Fibroblast of mammary gland (primary cell): ENCODE measurements at places on chromosomes 1 and 21.

DNA sequence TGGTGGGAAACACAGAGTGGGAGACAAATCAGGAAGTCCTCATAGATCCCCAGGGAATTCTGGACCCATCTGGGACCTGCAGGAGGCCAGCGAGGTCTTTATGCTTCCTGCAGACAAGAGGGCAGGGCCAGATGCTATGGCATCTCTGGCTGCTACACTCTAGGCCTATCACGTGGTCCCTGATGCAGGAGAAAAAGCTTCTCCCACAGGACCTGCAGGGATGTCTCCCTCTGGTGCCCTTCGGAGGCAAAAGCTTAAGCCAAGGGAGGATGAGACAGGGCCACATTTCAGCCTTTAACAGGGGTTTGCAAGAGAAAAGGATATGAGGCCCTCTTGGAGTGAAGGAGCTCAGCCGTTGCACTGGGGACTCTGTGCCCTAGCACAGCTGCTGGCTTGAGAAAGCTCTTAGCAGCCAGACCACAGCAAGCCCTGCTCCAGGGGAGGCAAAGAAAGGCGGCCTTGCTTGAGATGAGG is 243.0 kb downstream of the C1orf94 start:
- no peak for DNase-seq

- DNase-seq = no peak
These were observed 52.0 kb downstream of the ECE1 start for GRCh38 chr1:21238141-21238800.

DNA sequence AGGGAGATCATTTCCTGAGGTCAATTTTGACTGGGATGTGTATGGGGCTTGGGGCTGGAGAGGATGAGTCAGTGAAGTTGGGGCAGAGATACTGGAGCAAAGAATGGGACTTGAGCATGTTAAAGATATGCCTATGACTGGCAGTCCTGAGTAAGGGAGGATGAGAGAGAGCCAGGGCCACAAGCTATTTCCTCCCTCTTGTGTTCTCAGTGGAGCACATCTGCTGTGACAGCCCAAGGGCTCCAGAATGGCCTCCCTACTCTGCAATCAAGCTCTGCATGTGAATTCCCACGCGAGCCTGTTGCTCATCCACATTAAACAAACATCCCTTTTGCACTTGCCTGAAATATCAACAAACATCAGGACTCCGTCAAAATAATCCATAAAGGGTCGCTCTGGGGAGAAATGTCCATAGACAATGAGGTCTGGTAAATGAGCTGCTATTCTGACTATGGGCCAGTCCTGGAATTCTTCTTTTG is 9.2 kb downstream of the ADCY10 start:
- DNase-seq = peak; percentile 59

DNA sequence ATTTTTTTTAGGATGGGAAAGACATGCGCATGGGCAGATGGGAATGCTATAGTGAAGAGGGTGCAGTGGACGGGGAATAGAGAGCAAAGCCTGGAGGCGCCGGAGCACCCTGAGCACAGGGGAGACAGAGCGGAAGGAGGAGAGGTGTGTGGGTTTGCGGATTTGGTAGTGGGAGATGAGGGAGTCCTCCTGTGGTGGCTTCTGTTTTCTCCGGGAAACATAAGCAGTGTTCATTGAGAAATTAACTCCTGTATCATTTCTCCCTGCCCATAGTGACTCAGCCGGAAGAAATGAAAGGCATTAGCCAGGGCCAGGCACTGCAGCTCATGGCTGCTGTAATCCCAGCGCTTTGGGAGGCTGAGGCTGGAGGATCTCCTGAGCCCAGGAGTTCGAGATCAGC is 4.7 kb upstream of the PTPRF start:
- peak; percentile 65 for DNase-seq

DNA sequence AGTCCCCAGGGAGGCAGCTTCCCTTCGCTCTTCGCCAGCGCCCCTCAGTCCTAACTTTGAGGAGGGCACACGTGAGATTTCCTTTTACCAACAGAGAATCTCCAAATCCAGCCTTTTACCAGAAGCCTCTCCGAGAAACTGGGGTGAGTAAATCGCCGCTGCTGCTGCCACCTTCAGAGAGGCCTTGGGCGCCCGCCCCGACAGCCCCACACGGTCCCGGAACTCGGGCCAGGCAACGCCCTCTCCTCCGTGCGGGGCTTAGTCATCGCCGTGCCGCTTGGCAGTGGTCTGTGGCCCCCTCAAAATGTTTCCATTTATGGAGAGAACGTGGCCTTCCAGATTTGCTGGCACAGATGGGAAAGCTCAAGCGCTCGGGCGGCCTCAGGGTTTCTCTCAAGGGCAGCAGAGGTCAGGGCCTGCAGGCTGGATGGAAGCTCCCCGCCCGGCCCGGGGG is 41.4 kb upstream of the COL6A2 start:
- DNase-seq = peak; percentile 97

- DNase-seq = no peak
These were observed 54.8 kb downstream of the RUNX3 start for GRCh38 chr1:24875257-24875656.

GRCh38 chr1:71770121-71770520 is 512.2 kb downstream of the NEGR1 start:
- peak; percentile 38 for DNase-seq

GRCh38 chr1:230977761-230978490 is 735 bp downstream of the TTC13 start:
- DNase-seq = peak; percentile 28

DNA sequence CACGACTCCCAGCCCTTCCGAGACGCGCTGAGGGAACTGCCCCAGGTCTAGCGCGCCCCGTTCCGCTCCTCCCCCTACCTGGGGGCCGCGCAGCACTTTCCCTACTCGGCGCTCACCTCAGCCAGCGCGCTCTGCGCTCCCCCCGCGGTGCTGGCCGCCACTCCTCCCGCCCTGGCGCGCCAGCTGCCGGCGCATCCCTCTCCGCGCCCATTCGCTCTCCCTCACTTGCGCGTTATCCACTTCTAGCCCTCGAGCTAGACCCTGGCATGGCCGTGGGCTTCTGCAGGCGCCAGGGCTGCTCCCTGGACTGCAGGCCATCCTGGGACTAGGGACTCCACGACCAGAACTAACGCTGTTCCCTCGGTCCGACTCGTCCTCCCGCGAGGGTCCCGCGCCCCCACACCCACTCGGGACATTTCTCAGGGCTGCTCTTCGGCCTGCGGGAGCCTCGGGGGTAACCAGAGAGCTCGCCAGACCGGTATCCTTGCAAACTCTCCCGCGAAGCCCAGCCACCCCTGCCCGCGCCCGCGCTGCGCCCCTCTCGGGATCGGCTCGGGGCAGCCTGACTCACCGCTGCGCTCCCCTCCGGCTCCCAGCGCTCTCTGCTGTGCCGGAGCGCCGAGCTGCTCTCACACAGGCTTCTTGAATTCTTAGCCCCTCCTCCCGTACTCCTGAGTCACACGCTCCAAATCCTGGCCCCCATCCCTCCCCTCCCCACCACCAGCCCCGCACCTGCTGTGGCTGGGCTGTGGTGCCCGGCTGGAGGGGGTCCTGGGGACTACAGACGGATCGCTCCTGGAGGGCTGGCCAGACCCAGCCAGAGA is at the start of gene NGF:
NGF (minus strand) TSS at position 617 of the 824 bp plus-strand sequence. CDS start 51,454 bp downstream, outside the sequence.
- peak; percentile 73 for DNase-seq

DNA sequence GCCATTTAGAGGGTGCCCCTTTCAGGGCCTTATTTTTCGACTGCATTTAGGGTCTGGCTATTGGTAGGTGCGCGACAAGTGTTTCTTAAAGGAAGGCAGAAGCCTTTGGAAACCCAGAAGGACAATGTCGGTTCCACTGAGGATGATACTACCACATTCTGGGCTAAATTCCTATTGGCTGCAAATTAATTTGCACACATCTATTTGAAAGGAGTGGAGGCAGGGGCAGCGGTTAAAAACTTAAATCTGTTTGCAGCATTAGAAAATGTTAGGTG is 1.1 kb downstream of the PATJ start:
- no peak for DNase-seq

DNA sequence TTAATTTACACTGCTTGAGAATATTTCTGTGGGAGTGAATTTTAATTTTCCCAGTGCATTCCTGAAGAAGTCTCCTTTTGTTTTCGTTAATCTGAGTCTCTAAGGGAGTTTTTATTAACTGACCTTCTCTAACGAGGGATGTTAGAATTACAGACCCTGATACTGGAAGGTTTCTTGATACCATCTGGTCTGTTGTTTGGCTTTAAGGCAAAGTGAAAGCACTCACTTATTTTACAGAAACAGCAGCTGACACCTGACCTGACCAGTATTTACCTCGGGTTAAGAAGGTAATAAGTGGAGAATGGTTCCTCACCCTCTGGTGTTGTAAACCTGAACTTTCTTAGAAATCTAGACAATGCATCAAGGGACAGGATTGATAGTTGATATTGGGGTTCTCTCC is 12.4 kb downstream of the CDC14A start:
- DNase-seq = no peak

DNA sequence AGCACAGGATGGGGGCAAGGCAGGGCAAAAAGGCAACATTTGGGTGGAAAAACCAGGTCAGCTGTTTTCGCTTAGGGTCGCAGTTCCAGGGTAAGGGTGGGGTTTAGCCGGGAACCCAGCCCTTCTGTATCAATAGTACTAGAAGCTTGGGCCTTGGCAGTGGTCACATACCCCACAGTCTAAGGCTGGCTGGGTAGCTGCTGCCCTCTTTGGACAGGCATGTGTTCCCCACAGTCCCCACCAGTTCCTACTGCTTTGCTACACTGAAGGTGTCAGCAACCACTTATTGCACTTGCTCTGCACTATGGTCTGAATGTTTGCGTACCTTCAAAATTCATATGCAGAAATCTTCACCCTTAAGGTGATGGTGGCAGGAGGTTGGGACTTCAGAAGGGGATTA is 349.8 kb downstream of the LTN1 start:
- no peak for DNase-seq

- DNase-seq = no peak
These were observed 41.7 kb upstream of the DISC1 start for GRCh38 chr1:231584921-231585320.

DNA sequence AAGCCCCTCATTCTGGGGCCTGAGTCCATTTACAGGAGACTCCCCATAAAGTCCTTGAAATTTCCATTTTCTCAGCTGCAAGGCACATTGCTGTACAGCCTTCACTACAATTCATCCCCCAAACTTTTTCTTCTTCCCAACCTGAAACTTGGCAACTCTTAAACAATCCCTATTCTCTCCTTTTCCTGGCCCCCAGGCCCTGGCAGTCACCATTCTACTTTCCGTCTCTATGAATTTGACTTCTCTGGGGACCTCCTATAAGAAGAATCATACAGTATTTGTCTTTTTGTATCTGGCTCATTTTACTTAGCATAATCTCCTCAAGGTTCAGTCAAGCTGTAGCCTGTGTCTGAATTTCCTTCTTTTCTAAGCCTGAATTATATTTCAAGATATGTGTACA is 332.9 kb downstream of the PCP4 start:
- DNase-seq = no peak

- no peak for DNase-seq
These were observed 95.4 kb downstream of the C1orf94 start for GRCh38 chr1:34272152-34272551.

DNA sequence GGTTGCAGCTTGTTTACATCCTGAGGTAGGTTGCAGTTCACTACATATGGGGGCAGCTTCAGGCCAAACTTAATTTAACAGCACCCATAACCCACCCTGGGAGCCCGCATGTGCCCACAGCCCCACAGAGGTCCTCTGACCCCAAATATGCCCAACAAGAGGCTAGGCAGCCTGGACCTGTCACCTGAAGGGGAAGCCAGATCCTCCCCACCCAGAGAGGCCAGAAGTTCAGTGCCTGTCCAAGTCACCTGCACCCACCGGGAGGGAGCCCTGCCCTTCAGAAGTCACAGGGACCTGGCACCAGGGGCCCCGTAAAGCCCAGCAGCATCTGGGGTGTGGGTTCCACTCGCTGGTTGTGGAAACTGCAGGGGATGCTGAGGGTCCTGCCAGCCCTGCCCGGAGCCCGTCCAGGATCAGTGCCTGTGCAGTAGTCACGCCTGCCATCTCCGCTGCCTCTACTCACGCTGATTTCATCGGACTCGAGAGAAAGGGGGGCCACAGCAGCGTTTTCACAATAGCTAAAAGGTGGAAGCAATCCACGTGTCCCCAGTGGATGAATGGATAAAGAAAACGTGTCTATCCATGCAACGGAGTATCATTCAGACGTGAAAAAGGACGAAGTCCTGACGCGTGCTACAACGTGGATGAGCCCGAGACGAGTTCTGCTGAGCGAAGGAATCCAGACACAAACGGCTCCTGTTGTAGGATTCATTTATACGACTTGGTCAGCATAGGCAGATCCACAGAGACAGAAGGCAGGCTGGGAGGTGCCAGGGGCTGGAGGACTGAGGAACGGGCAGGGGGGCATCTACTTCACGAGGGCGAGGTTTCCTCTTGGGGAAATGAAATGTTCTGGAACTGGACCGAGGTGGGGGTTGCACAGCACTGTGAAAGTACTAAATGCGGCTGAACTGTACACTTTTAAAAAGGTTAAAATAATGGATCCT is 33.9 kb upstream of the COL6A2 start:
- DNase-seq = no peak

- DNase-seq = no peak
These were observed 95.3 kb upstream of the KIAA0040 start for GRCh38 chr1:175287849-175288248.

DNA sequence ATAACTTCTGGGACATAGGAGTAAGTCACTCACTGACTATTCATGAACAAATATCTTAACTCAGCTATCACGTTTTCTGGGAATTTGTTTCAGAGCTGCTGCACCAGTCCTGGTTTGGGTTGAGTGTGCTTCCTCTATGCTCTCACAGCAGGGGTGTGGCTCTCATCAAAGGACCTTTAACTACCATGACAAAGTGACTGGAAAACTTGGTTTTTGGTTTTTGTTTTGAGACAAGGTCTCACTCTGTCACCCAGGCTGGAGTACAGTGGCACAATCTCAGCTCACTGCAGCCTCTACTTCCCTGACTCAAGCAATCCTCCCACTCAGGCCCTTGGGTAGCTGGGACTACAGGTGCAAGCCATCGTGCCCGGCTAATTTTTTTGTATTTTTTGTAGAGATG is 4.1 kb downstream of the ILDR2 start:
- DNase-seq = no peak

GRCh38 chr1:89098857-89099256 is 27.1 kb downstream of the GBP2 start:
- no peak for DNase-seq

DNA sequence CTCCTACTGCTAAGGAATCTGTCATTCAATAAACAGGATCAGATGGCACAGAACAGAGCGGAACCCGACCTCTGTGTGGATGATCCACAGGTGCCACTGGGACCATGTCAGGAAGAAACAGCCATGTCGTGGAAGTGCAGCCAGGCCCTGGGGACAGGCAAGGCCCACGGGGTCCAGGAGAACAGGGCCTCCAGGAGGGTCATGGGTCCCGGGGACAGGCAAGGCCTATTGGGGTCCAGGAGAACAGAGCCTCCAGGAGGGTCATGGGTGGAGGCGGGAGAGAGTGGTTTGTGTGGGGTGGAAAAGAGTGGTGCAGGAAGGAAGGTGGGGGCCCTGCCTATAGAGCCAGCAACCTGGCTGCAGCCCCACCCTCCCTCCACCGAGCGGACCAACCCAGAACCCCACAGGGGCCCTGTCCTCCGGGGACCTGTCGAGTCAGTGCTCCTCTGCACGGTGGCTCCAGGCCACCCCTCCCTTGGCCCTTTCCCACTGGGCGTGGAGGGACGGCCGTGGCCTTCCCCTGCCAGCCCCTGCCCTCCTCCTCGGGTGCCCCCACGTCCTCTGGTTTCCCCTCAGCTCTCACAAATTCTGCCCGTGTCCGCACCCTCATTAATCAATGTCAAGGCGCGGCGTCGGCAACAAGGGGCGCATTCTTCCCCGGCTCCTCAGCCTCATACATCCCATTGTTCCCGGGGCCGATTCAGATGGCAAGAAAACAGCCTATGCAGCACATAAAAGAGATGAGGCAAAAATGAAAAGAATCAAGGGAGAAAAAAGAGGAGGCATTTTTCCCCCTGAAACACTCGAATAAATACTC is 146.4 kb downstream of the PRDM16 start:
- no peak for DNase-seq
